ENCODE measurements at places on chromosomes 4 and X.

GRCh38 chrX:5449323-5449722, 779.3 kb downstream of the NLGN4X start:
- DNase-seq = no peak

GRCh38 chr4:1763550-1764080, 29.5 kb upstream of the FGFR3 start:
- DNase-seq = peak; percentile 51

- DNase-seq = no peak
These were observed 298.5 kb downstream of the KCTD8 start for GRCh38 chr4:44150091-44150576.

GRCh38 chrX:129783291-129783713, 3.6 kb downstream of the SASH3 start:
- no peak for DNase-seq

GRCh38 chr4:76272582-76272981, 21.1 kb downstream of the FAM47E start:
- DNase-seq = no peak

- DNase-seq = no peak
These were observed 478.5 kb downstream of the INPP4B start for GRCh38 chr4:142367418-142368180.

DNA sequence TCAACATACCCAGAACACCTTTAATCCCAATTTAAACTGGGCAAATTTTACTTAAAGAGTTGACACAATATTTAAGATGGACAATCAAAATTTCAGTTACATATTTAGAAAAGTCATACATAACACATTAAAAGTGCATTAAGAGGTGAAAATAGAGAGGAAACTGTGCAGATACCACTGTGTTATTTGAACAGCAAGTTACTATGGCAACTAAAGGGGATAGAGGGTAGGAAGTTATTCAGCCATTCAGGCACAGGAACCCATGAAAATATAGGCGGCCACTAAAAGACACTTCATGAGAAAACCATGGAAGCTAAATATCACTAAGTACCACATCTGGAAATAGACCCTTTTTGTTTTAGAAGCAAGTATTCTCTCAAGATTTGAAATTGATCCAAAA, 75.1 kb downstream of the PDGFC start:
- no peak for DNase-seq

- DNase-seq = no peak
These were observed 63.3 kb upstream of the GAB1 start for GRCh38 chr4:143273160-143273917.

- DNase-seq = no peak
These were observed 557 bp upstream of the USP38 start for GRCh38 chr4:143184217-143184502.

- DNase-seq = no peak
These were observed 139.9 kb upstream of the GPRIN3 start for GRCh38 chr4:89447543-89447942.

DNA sequence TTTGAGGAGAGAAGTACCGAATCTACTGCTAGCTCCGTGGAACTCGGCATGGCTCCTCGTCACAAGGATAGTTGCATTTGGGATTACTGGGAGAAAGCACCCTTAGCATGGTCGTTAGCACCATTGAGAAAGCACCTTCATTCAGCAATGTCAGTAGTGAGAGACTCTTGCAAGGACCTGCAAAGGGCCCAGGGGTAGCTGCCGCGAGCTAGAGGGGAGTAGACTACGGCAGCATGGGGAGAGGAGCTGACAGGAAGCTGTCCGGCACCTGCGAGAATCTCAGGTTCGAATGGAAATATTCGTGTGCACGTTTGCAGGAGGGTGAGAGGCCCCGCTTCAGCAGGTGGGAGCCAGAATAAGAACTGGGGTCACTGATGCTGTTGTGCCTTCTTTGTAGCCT, 20.2 kb downstream of the TLR10 start:
- DNase-seq = no peak

GRCh38 chr4:179195887-179196286, 1753.7 kb upstream of the AGA start:
- DNase-seq = no peak

DNA sequence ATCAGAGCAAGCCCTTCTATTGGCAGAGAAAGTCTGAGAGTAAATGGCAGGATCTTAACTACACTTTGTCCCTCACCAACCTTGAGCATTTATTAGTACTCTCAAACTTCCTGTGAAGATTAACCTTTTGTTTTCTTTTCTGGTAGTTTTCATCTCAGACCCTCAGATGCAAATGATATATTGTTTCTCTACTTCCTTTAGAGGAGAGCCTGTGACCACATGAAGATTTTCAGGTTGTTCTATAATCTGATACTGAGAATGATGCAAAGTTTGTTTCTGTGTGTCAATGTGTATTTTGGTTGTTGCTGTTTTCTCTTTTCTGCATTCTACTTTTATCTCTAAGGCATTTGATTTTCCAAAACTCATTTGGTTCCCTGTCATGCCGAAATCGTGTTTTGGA, 165.8 kb upstream of the CYSLTR1 start:
- no peak for DNase-seq

GRCh38 chr4:169383724-169384123, 113.0 kb upstream of the SH3RF1 start:
- peak; percentile 90 for DNase-seq

GRCh38 chr4:106245176-106245575, 70.8 kb downstream of the TBCK start:
- DNase-seq = no peak

- peak; percentile 47 for DNase-seq
These were observed at the start of gene NDST3 for GRCh38 chr4:118034053-118034785. NDST3 (plus strand) TSS chr4:118034486; CDS start chr4:118053911, 19,425 bp downstream.

GRCh38 chr4:51842554-51843308, at the start of gene DCUN1D4:
DCUN1D4 (plus strand) TSS chr4:51843153; CDS start chr4:51843243, 90 bp downstream.
- DNase-seq = peak; percentile 100

DNA sequence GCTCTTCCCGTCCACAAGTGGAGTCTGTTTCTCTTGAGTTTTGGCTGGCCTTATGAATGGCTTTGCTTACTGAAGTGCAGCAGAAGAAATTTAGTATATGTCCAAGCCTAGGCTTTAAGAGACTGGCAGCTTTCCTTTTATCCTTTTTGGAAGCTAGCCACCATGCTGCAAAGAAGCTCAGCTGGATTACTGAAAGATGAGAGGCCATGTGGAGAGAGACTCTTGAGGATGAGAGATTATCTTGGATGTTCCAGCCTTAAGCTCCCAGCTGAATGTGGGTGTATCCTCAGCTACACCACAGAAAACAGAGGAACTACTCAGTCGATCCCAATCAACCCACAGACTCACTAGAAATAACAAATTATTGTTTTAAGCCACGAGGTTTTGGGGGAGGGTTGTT, 12.5 kb downstream of the CCNG2 start:
- no peak for DNase-seq

DNA sequence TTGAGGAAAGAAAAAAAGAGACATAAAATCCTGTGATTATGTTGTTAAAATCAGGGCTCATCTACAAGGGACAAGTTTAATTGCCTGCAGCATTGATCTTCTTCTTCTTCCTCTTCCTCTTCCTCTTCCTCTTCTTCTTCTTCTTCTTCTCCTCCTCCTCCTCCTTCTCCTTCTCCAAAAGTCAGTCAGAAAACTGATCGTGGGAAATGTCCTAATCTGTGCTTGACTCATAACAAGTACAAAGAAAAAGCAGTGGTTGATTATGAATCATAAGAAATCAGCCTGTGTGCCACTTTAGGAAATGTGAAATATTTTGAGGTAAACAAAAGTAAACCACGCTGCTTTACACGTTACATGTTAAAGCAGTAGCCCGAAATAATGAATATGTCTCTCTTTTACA, 2.7 kb upstream of the ATP10D start:
- peak; percentile 65 for DNase-seq

GRCh38 chr4:165388756-165389155, 9.9 kb downstream of the CPE start:
- no peak for DNase-seq

All from EL (cell line).